ENCODE measurements at places on chromosomes 2 and 18.

GRCh38 chr2:125588780-125589179 is 1067.2 kb upstream of the GYPC start:
- DNase-seq: no peak

DNA sequence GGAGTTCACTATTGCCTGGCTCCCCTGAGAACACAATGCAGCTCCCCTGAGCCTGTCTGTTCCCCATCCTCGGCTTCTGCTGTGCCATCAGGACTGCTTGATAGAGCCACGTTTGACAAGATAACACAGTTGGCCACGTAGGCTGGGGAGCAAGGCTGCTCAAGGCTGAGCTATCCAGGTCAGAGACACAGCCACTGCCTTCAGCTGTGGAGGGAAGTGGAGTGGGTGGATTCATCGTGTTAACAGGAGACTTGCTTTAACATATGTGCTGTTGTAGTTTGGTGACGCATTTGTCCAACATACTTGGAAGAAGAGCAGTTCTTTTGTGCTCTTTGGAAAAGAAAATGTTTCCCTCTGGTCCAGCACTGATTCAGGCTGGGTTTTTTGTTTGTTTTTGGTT is 68.8 kb downstream of the WDSUB1 start:
- DNase-seq: no peak

- no peak for DNase-seq
These were observed 72.4 kb downstream of the ZNF521 start for GRCh38 chr18:25279556-25279955.

DNA sequence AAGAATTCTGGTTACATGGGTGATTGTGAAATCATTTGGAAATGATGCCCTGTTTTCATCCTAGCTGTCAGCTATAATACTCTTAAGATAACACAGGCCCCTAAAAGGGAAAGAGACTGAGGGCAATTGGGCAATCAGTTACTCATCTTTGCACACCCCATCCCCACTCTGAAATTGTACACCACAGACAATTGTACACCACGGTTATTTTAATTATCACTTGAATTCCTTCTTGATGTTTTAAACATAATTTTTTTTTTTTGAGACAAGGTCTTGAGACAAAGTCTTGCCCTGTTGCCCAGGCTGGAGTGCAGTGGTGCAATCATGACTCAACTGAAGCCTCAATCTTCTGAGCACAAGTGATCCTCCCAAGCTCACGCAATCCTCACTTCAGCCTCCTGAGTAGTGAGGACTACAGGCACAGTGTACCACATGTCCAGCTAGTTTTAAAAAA is 862.4 kb upstream of the ACVR2A start:
- no peak for DNase-seq

DNA sequence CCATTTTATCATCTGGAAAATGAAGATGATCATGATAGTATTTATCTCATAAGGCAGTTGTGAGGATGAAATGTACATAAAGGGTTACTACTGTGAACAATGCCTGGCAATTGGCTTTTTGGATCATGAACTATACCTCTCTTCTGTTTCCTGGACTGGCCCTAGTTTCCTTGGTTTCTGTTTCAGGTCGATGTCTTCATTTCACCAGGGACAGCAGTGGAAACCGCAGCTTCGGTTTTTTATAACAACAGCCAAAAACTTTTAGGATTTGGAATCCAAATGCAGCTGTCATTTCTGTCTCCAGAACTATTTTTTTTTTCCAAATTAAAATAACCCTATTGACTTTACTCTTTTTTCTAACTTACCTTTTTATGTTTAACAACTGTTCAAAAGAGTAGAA is 425.1 kb downstream of the RND3 start:
- no peak for DNase-seq

GRCh38 chr2:42214669-42215068 is 45.5 kb downstream of the EML4 start:
- DNase-seq: no peak

GRCh38 chr18:7805096-7805495 is 238.0 kb downstream of the PTPRM start:
- no peak for DNase-seq

GRCh38 chr2:203835420-203835819 is 32.2 kb upstream of the CTLA4 start:
- no peak for DNase-seq

- no peak for DNase-seq
These were observed 269.3 kb downstream of the HDAC4 start for GRCh38 chr2:239131521-239131920.

DNA sequence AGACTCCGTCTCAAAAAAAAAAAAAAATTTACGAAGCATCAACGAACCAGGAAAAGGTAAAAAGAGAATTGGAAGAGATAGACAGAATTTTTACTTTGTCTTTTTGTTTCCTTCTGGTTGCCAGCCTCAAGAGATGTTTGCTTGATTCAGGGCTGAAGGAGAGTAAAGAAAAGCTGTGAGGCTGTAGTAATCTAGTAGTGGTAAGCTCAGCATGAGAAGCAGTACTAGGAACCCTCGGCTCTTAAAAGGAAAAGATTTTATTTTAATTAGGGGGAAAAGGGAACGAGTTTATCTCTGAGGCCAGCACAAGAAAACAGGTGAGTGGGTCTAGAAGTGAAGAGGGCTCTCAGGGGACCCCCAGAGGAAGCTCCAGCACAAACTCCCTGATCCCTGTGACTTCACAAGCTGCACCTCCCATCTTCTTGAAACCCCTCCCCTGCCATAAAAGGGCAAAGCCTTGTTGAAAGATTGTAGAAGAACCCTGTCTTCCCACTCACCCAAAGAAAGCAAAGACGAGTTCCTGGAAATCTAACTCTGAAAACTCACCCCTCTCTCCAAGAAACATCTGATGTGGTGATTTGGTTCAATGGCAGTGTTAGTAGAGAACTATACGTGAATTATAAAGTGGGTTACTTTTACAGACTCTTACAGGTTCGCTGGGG is 8.6 kb downstream of the RBMS1 start:
- no peak for DNase-seq

- no peak for DNase-seq
These were observed 343.8 kb downstream of the CYRIA start for GRCh38 chr2:16321872-16322271.

- no peak for DNase-seq
These were observed 42.8 kb downstream of the DLGAP1 start for GRCh38 chr18:4412286-4412685.

GRCh38 chr2:182715121-182715891 is 751 bp upstream of the DNAJC10 start:
- DNase-seq: no peak

GRCh38 chr2:17263570-17263968 is 254.7 kb downstream of the RAD51AP2 start:
- DNase-seq: no peak

- no peak for DNase-seq
These were observed 282.0 kb downstream of the RPRM start for GRCh38 chr2:153196378-153197058.

- no peak for DNase-seq
These were observed 764.1 kb upstream of the NXPH2 start for GRCh38 chr2:139544186-139544851.

GRCh38 chr2:118584062-118584749 is 263.2 kb downstream of the EN1 start:
- DNase-seq: no peak

- DNase-seq: no peak
These were observed 96.8 kb downstream of the VSNL1 start for GRCh38 chr2:17637131-17637906.

- no peak for DNase-seq
These were observed 36.7 kb upstream of the ST8SIA5 start for GRCh38 chr18:46793565-46793964.

GRCh38 chr18:21980744-21981143 is 188.6 kb upstream of the GATA6 start:
- DNase-seq: no peak

DNA sequence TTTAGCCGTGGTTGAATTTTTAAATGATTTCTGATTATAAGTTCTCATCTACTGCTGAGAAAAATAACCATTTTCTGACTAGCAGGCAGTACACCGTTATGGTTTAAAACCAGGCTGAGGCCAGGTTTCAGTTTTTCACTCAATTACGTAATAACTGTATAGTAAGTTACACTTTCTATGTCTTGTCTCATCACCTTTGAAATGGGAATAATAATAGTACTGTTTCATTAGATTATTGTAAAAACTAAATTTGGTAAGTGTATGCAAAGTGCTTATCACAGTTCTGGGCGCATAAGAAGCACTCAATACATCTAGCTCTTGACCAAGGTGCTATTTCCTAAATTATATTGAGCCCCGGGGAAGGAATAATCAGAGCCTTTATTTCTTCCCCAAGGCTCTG is 76.8 kb downstream of the LIMS1 start:
- no peak for DNase-seq

- DNase-seq: no peak
These were observed 2.0 kb downstream of the LYPD6B start for GRCh38 chr2:149040451-149040850.

DNA sequence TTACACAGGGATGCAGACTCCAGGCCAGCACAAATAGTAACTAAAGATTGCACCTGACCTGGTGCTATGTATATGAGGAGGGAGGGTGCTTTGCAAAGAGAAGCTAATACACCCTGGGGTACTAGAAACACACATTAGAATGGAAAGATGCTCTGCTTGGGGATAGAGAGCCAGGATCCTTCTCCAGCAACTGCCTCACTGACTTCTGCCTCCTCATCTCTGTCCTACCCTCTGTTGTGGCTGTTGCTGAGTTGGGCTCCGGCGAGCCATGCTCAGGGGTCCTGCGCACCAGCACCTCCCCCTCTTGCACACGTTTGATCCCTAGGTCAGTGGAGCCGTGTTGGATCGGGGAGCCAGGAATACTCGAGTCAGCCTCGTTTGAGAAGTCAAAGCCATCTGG is 23.7 kb upstream of the ORC2 start:
- no peak for DNase-seq

GRCh38 chr2:216802516-216803215 is 57.2 kb downstream of the TNP1 start:
- DNase-seq: no peak

- no peak for DNase-seq
These were observed 43.0 kb downstream of the MEMO1 start for GRCh38 chr2:31967790-31968189.

- DNase-seq: no peak
These were observed 109.6 kb upstream of the ST6GAL2 start for GRCh38 chr2:106995556-106995955.

DNA sequence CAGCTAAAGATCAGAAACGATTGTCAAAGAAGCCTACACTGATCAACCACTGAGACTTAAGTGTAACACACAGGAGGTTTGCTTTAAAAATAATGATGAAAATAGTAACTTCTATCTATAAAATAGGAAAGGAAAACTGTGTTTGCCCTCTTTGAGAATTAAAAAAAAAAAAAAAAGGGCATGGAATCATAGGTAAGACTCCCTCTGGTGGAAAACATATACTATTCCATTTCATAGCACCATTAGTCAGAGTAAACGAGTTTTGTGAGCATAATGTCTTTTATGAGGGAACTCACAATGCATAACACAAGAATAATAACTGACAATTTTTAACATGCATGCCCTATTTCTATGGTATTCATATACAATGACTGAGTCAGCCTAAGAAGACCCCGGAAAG is 36.3 kb downstream of the SLC35F5 start:
- no peak for DNase-seq

Data from vagina (tissue), 2 donors.